ENCODE measurements at places on chromosomes 3 and 15.

DNA sequence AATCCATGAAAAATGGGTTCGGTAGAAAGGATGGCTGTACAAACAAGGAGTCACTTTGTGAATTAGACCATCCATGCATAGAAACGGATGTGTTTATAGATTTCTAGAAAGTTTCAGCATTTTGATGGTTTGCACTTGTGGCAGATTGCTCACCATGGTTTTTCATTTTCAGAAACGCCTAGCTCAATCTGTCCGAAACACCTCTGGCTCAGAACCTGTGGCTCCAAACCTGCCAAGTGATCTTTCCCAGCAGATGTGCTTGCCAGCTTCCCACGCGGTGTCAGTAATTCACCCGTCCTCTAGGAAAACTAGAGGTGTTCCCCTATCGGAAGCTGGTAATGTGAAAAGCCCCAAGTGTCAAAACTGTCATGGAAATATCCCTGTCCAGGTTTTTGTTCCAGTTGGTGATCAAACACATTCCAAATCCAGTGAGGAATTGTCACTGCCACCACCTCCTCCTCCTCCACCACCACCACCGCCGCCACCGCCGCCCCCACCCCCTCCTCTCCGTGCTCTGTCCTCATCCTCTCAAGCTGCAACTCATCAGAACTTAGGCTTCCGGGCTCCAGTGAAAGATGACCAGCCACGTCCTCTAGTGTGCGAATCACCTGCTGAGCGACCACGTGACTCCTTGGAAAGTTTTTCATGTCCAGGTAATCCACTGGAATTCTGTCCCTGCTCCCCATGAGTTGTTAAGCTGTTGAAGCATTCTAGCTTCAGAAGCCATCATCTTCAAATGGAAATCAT, 21.2 kb downstream of the WHAMM start:
- no peak for DNase-seq

DNA sequence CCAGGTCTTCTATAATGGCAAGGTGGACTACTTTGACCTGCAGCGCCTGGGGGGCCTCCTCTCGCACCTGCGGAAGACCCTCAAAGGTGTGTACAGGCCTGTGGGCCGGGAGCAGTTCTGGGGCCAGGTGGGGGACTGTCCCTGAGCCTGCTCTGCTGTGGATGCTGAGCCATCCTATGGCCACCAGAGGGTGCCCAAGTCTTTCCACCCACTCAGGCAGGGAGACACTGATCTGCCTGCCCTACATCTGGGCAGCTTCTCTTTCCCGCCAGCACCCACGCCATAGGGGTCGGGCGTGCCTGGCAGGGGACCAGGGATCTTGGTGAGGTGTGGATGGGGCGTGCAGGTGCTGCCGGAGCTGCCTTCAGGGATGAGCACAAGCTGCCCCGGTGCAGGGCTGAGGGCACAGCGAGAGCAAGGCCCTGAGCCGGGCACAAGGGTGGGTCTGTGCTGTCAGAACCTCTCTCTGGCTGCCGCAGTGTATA, 14.1 kb downstream of the RNF123 start:
- DNase-seq: peak; percentile 79

GRCh38 chr3:107384428-107384827, 7.2 kb downstream of the CCDC54 start:
- no peak for DNase-seq

- DNase-seq: no peak
Measured at GRCh38 chr3:47323431-47324277, 40.9 kb downstream of the KLHL18 start.

DNA sequence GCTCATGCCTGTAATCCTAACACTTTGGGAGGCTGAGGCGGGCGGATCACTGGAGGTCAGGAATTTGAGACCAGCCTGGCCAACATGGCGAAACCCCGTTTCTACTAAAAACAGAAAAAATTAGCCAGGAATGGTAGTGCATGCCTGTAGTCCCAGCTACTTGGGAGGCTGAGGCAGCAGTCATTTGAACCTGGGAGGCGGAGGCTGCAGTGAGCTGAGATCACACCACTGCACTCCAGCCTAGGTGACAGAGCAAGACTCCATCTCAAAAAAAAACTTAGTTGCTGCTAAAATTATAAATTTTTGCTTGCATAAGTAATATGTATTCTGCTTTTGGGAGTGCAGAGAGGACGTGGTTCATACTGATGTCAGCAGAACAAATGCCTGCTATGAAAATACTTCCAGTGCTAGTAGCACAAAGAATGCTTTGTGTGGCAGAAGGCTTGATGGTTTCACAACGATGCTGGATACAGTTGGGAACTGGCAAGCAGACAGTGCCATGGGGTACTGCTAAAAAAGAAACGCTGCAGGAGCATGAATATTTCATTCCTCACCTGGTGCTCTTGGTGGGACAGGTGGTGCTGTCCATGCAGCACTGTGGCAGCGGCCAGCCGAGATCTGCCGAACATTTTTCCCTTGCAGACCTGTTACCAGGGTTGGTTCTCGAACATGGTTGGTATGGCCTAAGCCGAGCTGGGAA, 31.1 kb downstream of the FBXL22 start:
- no peak for DNase-seq

DNA sequence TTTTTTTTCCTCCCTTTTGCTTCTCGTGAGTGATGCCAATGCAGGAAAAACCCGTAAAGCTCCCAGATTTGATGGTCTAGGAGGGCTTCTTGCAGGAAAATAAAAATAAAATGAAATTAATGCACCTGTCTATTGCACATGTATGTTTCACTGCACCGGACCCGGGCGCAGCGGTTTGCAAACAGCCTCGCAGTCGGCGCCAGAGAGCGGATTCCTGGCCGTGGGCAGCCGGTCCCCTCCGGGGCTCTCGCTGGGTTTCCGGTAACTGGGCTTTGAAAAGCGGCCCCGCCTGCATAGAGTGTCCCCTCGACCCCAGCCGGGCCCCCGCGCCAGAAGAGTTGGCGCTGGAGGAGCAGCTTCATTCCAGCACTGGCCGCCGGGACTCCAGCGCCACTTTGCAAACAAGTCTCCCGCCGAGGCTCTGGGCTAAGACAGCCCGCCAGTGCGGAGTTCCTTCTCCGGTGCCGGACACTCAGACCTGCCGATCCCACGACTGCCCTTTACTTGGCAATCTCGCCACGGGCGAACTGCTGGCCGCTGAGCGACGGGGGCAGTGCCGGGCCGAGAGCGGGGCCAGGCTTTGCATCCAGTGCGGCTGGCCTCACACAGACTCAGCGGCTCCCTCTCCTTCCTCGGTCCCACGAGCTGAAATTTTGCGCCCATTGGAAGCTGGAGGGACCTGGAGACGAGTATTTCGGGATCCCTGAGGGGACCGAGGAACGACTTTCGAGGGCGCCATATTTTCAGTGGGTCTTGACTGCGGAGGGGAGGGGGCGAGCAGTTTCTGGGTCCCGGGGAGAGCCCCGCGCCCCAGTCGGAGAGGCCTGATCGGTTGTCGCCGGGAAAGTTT, 225.9 kb upstream of the C2CD4B start:
- DNase-seq: peak; percentile 48

DNA sequence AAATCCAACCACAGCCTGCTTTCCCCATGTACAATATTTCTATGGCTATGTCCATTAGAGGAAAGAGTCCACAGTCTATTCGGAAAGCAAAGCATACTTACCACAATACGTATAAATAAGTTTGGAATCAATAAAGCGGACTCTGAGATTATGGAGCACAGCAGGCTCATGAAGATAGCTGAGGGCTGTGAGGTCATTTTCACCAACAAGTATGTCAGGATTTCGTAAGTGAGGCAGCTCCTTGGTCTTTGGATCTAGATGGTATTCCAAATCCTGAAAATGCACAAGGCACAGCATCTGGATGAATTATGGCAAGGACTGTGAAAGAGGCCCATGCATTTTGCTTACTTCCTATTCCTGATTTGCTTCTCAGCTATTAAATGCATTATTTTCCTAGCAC, 100.4 kb downstream of the MYO5A start:
- DNase-seq: no peak

- no peak for DNase-seq
Measured at GRCh38 chr3:29144807-29145206, 136.1 kb upstream of the RBMS3 start.
